ENCODE measurements at places on chromosomes 16 and 17. TPM values are rescaled to one million over a fixed set of nuclear protein-coding genes. Genes with fewer than 3 reads are reported as not detected.

Gene DPEP2
- not detected for total RNA-seq

Gene DECR2
- total RNA-seq, result 8.9 TPM

Gene HSD17B1
- total RNA-seq, result 2.3 TPM

Gene CCL7
- total RNA-seq, result 4.9 TPM

Gene FOXC2
- total RNA-seq, result 0.51 TPM

Measured in GM23248 (cell line).